Mesenchymal stem cell (in vitro differentiated cells and primary cell): ENCODE measurements at places on chromosomes 13 and 19.

- DNase-seq = no peak
These were observed 47.5 kb upstream of the MED4 start for GRCh38 chr13:48142436-48142835.

- DNase-seq = no peak
These were observed 810 bp downstream of the GPR180 start for GRCh38 chr13:94602467-94602866.

GRCh38 chr19:10152100-10152499 is 32.4 kb upstream of the EIF3G start:
- DNase-seq = no peak

GRCh38 chr13:75699062-75699461 is 62.9 kb downstream of the LMO7 start:
- DNase-seq = no peak

GRCh38 chr13:79312340-79312855 is 93.7 kb downstream of the RBM26 start:
- DNase-seq = peak; percentile 3

DNA sequence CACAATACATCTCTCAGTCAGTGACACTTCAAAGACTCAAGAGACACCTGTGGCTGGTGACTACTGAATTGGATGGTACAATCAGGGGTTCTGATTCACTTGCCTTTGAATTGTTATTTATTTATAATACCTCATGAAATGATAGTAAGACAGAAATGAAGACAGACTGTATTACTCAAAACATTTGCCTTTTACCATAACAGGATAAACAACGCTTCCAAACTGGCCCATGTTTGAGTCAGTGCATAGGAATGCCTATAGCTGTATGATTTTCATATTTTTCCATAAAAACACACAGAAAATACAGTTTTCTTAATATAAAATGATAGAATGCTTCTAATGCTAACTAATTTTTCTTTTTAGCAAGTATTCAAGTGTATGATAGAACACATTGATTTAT is 59.5 kb upstream of the FGF14 start:
- DNase-seq = no peak

DNA sequence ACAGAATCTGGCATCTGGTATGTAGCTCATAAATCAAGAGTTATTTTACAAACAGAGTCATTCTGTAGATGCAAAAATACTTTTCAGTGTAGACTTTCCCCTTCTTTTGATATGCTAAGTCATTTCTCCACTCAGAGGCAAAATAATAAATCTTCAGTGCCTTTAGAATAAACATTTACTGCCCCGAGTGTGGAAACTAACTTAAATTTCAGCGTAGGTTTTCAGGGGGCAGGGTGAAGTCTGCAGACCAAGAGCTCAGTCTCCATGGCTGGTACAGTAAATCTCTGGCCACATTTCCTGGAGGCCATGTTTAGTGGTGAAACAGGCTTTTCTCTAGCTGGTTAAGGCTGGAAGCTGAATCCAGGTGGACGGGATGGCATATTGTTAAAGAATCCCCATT is 13.1 kb upstream of the ADPRHL1 start:
- peak; percentile 16 for DNase-seq

- DNase-seq = no peak
These were observed 64.5 kb upstream of the SLC10A2 start for GRCh38 chr13:103130681-103131210.

DNA sequence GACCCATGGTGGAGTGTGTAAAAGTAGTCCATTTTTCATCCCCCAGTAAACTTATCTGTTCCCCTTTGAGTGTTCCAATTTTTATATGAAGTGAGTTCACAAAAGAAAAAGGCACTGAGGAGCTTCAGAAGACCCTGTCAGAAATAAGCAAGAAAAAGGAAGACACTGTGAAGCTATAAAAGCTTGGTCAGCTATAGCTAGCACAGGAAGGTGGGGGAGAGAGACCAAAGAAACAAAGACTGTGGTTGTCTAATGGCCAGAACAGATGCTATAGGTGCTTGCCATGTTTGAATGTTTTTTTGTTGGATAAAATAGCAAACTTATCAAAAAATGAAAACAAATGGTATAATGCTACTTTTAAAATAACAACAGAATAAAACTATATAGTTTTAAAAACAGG is 46.5 kb downstream of the RCBTB2 start:
- no peak for DNase-seq

DNA sequence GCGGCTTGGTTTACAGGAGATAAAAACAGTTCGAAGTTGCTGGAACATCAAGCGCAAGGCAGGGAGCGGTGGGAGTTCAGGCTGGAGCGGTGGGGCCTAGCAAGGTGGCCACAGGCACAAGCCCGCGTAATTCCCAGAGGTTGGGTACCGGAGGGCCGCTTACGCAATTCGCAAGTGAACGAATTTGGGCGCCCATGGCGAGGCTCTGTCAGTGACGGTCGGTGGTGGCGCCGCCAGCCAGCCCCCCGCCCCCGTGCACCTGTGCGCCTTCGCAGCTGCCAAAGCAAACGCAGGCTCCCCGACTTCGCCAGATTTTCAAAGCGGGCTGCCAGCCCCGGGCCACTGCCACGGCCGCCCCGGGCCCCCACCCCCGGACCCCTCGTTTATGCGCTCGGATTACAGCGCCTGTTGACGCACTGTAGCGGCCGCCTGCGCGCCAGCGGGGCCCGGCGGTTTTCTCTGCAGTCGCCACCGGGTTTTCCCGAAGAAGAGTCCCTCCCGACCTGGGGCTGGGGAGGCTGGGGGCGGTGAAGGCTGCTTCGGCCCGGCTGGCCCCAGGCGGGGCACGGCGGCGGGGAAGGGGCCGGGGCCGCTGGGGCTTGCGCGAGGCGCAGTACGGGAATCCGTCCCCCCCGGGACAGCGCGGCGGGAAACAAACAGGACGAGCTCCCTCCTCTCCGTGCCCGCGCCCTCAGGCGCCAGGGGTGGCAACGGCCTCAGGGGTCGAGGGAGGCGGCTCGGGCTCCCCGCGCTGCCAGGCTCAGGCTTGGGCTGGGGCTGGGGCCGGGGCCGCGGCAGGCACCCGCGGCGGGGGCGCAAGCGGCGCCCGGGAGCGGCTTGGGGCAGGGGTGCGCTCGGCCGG is 709 bp downstream of the N4BP2L1 start:
- DNase-seq = peak; percentile 38
